ENCODE measurements at places on chromosomes 2 and 18.
A peak's percentile ranks its signal among the peaks of the same experiment; 100 is the strongest.

DNA sequence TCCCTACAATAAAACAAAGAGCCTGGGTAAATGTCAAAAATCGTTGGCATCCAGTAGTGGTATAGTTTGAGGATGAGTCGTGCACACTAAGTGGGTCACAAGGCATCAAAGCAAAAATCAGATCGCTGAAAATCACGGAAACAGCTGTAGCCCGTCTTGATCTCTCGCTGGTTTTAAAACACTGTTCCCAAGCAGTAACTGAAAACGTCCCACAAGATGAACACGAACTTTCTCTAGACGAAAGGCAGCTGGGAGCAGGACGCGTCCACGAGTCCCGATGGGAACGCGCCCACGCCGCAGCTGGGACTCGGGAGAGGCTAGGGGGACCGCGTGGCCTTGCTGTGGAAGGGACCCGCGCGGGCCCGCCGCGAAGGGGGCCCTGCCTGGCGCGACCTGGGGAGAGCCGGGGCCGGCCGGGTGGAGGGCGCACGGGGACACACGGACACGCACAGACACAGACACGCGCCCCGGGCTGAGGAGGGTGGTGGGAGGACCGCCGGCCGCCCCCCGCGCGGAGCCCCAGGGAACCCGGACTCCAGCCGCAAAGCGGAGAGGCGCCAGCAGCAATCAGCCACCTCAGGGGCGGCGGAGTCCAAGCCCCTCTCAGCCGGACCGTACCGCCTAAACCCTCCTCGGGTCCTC is 651 bp downstream of the STK17B start:
- peak; percentile 67 for DNase-seq

- no peak for DNase-seq
Observed at GRCh38 chr18:76503649-76504386, 8.8 kb upstream of the ZNF516 start.

DNA sequence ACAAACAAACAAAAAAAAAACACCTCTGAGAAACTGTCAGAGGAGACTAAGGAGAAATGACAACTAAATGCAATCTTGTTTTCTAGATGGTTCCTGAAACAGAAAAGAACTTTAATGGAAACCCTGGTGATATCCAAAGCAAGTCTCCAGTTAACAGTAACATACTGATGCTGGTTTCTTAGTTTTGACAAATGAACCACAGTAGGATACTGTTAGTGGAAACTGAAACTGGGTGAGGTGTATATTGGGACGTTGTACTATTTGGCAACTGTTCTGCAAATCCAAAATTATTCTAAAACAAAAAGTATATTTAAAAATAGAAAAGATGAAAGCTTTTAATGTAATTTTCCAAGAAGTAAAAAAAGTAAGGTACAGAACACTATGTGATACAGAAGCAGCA is 11.4 kb downstream of the SESTD1 start:
- no peak for DNase-seq

GRCh38 chr2:72004976-72005375 is 142.7 kb downstream of the CYP26B1 start:
- DNase-seq, result no peak

DNA sequence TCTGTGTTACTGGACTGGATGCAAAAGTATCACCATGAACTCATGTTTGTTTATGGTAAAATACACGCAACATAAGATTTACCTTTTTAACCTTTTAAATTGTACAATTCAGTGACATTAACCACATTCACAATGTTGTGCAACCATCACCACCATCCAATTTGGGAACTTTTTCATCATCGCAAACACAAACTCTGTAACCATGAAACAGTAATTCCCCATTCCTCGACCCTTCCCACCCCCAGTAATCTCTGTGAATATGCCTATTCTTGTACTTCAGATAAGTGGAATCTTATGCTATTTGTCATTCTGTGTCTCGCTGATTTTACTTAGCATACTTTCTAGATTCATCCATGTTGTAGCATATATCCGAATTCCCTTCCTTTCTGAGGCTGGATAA is 31.1 kb upstream of the EPAS1 start:
- no peak for DNase-seq

Measured in Kasumi-1 (cell line).